ENCODE measurements at places on chromosomes 2 and 18.

DNA sequence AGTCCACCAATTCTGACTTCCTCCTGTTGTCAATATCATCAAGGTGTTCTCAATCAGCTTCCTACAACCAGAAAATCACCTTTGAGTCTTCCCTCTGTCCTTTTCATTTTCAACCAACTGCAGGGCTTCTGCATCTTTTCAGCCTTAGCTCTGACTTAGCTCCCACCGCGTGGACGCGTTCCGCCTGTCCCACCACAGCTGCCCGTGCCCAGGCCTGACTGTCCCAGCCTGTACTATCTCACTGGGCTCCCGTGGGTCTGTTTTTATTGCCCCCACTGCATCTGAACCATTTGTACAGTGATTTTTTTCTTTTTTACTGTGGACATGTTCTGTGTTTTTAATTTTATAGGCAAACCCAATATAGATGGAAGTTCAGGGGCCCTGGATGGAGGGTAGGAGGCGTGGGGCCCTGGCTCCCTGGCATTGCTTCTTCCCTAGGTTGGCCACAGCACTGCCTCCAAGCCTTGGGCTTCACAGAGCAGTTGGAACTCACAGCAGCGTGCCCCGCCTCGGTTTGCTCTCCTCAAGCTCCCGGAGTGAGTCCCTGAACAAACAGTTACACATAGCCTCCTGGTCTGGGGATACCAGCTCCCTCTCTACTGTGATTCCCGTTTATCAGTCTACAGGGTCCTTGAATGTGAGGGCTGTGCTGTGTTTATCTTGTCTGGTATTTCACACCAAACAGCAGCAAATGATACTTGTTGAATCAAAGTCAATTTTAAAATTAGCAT, 280.6 kb upstream of the PXDN start:
- no peak for DNase-seq

- no peak for DNase-seq
These were observed 23.6 kb downstream of the MPPE1 start for GRCh38 chr18:11884396-11885030.

DNA sequence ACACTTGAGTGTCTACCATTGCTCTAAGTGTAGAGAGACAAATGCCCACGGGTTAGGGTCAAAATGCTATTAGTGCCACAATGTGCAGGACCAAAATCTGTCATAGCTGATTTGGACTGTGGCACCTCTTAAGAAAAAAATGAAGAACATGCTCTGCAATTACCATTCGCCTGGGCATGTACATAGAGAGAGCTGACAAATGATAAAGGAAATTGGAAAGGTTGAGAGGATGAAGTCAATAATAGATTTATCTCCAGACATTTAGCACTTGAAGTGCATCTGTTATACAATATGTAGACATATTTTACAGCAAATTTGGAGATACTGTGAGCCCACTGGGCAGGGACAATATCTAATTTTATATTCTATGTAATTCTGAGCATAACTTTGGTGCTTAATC, 804.4 kb downstream of the SATB2 start:
- no peak for DNase-seq

GRCh38 chr18:12306752-12307700, 1.0 kb upstream of the TUBB6 start:
- peak; percentile 59 for DNase-seq

DNA sequence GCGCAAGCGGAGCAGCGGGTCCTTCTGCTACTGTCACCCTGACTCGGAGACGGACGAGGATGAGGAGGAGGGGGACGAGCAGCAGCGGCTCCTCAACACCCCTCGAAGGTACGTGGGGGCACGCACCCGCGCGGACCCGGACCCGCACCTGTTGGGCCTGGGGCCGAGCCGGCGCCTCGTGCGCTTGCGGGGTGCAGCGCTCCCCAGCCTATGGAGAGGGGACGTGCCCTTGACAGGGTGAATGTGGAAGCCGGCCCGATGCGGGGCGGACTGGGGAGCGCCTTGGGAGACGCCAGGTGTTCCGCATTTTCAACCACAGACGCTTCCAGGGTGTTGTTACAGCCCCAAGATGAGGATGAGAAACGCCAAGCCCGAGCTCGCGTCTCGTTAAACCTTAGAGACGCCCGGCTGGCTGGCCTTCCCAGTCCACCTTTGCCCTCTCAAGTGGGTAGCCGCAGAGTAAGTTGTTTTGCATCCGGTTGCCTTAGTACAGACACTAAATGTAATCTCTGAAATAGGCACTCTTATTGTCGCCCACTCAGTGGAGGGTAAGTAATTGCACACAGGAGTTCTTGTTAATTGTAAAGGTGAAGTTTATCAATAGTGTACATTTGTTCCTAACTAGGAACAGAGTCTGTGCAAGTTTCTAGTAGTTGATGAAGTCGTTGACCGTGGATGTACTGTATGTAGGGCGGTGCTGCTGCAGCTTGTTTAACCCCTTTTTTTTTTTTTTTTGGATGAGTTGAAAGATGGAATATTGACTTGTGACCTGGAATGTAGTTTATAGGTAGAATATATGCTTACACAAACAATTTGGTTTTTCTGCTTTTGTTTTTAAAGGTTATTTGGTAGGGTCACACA, 815 bp downstream of the GMCL1 start:
- DNase-seq = peak; percentile 34

- no peak for DNase-seq
These were observed 2.4 kb downstream of the PELI1 start for GRCh38 chr2:64141674-64142405.

DNA sequence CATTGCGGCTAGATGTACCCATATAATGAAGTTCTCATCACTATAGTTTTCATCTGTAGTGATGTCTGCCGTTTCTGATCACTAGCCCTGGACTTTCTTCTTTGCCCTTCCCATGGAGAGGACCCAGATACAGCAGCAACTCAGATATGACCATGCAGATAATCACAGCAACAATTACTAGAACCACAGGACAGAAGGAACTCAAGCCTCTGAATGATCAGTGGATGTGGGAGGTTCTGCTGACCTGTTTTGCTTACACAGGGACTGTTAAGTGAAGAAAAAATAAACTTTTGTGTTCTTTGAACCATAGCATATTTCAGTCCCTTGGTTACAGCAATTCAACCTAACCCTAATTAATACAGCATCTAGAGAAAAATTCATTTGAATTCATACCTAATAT, 62.7 kb downstream of the ACVR1 start:
- no peak for DNase-seq
